ENCODE measurements at places on chromosomes 1 and 21.

GRCh38 chr1:201887116-201887866, 1.4 kb upstream of the SHISA4 start:
- DNase-seq = no peak

GRCh38 chr1:157141212-157141855, 3.1 kb upstream of the ETV3 start:
- no peak for DNase-seq

GRCh38 chr1:85568151-85568550, 12.4 kb upstream of the CCN1 start:
- no peak for DNase-seq

DNA sequence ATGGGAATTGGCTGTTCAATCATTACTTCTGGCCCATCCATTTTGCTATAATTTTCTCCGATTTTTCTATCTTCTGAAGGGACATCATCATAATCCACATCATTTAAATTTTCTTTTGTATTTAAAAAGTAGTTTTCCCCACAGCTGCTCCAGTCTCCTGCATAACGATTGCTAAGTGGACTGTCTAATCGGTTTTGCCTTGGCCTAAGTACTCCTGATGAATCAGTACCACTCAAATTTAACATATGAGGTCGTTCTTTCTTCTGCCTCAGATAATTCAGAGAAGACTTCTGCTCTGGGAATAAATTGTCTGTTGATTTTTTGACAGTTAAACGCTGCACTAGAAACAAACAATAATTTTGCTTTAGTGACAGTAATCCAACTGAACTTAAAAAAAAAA, 41.9 kb downstream of the SYDE2 start:
- no peak for DNase-seq

GRCh38 chr1:113976609-113977278, 2.5 kb upstream of the OLFML3 start:
- peak; percentile 47 for DNase-seq

DNA sequence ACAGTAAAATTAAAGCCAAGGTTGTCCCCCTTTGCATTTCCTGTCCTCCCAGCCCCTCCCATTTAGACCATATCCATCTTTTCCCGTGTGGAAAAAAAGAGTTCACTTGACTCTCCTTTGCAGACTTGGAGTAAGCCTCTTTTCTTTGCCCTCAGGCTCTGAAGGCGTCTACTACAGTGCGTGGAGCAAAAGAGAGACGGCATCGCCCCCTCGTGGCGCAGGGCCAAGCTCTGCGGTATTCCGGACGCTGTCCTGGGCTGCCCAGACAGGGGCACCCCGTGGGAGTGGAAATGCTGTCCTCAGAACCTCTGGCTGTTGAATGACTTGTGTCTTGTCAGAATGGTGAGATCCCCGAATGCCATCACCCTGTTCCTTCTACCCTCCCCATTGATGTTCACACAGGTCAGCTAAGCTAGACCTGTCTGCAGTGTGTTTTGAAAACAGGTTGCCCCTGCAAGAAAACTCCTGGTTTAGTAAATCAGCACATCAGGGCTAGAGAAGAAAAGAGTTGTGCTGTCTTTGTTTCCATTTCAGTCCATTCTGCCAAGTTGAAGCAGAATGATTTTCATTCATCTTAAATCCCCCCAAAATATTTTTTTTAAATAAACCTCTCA, 12.3 kb upstream of the GJA8 start:
- DNase-seq = peak; percentile 77
